ENCODE measurements at places on chromosomes 16 and 17.

- no peak for DNase-seq
Measured at GRCh38 chr17:32323811-32324491, 18.0 kb downstream of the C17orf75 start.

DNA sequence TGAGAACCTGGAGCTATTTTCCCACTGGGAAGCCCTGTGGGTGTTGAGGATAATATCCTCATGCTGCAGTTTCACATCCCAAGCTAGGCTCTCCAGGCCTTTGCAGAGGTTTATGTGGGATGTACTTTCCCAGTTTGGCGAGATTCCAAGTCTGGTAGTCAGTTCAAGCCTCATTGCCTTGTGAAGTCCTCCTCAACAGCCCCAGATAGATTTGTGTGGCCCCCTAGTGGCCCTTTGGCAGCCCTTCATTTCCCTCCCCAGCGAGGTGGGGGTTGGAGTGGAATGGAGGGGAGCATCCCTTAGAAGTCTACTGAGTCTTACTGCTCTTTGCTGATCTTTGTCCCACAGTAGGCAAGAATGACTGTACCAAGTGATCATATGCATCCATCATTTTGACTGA is 137.9 kb downstream of the CDH11 start:
- peak; percentile 72 for DNase-seq

DNA sequence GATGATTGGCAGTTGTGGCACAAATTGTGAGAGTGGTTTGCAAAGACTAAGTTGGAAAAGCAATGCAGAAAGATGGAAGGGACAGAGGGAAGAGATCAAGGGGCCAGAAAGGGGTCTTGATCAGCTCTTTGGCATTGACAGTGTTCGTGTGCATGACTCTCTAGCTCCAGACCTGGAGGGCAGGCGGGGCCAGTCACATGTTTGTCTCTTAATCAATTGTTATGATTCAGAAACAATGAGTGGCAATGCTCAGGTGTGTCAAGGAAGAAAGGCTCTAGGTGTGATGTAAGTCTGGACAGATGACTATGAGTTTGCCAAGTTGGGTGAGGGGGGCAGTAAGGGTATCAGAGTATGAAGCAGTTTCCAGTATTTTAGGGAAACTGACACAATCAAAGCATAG is 32.1 kb downstream of the WSB1 start:
- no peak for DNase-seq

- no peak for DNase-seq
Measured at GRCh38 chr16:54694651-54695050, 236.0 kb upstream of the IRX5 start.

DNA sequence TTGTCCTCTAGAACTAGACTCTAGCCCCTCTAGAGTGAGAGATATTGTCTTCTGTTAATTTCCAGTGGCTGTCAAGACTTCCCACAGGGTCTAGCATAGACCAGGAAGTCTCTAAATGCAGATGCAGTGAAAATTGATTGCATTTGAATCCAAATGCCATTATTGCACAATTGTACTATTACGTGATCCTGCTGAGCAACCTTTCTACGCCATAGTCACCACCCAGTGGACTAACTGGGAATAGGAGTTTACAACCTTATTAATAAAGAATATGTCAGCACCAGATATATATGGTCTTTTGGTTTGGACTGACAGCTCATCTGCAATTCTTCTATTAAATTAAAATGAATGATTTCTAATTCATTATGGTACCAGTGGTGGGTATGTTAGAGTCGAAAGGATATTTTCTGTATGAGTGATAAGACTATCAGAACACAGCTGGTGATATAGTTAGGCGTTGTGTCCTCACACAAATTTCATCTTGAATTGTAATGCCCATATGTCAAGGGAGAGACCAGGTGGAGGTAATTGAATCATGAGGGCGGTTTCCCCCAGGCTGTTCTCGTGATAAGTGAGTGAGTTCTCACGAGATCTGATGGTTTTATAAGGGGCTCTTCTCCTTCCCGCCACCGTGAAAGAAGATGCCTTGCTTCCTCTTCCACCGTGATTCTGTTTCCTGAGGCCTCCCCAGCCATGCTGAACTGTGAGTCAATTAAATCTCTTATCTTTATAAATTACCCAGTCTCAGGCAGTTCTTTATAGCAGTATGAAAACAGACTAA is 138.9 kb upstream of the CA10 start:
- no peak for DNase-seq

GRCh38 chr16:75385507-75386152 is 47.7 kb downstream of the CFDP1 start:
- peak; percentile 63 for DNase-seq

DNA sequence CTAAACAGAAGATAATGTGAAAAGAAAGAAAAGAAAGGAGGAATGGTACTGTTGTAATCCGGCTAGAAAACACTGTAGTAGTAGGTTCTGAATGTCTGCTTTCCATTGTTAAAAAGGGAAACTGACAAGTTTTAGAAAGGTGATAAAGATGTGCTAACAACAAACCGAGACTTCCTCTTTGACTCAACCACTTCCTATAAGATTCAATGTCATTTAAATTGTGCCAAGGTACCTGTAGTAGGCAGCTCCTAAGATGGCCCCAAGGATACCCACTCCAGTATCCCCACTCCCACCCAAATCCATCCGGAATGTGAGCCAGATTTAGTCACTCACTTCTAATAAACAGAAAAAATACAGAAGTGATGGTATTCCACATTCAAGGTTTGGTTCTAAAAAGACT is 31.2 kb downstream of the XYLT1 start:
- no peak for DNase-seq

DNA sequence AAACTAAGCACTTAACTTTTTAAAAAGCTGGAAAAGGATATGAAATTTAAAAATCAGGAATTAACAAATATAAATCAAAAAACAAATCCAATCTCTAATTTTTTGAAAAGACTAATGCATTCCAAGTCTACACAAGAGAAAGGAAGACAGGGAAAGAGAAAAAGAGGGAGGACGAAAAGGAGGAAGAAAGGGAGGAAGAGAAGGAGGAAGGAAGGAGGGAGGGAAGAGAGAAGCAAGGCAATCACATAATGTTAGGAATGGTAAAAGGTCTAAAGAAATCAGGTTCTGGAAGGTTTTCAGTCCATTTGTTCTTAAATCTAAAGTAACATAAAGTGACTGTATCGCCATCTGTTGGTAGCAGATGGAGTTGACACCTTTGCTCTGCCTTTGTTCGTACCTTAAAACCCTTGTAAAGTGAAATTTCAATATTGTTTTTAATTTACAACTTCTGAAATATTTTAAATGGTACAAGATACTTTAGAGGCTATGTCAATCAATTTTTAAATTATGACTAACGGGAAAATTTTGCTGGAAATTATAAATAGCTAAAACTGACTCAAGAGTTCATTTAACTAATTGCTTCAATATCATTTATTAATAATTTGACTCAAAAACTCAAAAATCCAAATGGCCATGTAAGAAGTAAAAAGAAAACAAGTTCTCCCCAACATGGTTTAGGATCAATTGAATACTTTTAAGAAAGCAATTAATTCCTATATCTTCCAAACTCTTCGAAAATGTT is 20.4 kb upstream of the CDYL2 start:
- DNase-seq = peak; percentile 47

Measured in NCI-H460 (cell line).